ENCODE measurements at places on chromosomes 11 and 22.

DNA sequence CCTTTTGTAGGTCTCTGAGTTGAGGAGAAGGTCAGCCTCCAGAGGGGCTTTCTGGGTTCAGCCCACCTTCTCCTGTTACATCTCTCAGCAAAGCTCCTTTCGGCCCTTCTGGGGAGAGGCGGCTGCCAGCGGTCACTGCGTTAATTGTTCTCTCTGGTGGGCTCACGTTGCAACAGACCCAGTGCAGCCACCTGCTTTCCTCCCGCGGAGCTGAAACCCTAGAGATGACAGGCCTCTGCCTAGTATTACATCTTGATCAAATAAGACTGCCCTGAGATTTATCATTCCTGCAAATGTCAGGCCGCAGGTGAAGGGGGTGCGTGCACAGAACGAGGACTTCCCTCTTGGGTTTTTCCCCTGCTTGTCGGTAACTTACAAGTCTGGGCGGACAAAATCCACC is 43.2 kb upstream of the CREB3L1 start:
- no peak for DNase-seq

- DNase-seq, result no peak
Measured at GRCh38 chr11:62479631-62480201, 60.9 kb downstream of the SCGB1A1 start.

GRCh38 chr11:1341928-1342524 is 32.6 kb upstream of the TOLLIP start:
- DNase-seq, result peak; percentile 9

GRCh38 chr11:444396-445144 is 2.8 kb upstream of the ANO9 start:
- DNase-seq, result peak; percentile 24

GRCh38 chr22:31329029-31329428 is 17.1 kb downstream of the PATZ1 start:
- DNase-seq, result peak; percentile 54

GRCh38 chr11:107669893-107670601 is 41.8 kb downstream of the SLN start:
- no peak for DNase-seq

GRCh38 chr11:62432695-62433094 is 13.9 kb downstream of the SCGB1A1 start:
- no peak for DNase-seq

DNA sequence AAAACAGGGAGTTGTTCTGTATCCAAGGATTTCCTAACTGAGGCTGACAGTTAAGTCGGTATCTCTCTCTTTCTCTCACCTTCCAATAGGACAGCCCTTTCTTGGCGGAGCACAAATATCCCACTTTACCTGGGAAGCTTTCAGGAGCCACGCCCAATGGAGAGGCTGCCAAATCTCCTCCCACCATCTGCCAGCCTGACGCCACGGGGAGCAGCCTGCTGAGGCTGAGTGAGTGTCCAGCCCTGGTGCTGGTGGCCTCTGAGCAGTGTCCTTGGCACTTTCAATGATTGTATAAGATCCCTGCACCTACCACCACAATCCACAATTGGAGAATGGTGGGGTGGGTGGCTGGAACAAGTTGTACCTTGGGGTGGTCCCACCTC is 33.7 kb downstream of the CYB5R2 start:
- DNase-seq, result no peak

GRCh38 chr22:33894515-33894914 is 25.8 kb downstream of the LARGE1 start:
- no peak for DNase-seq

- DNase-seq, result no peak
Measured at GRCh38 chr22:26328221-26328620, 100.8 kb upstream of the ASPHD2 start.

DNA sequence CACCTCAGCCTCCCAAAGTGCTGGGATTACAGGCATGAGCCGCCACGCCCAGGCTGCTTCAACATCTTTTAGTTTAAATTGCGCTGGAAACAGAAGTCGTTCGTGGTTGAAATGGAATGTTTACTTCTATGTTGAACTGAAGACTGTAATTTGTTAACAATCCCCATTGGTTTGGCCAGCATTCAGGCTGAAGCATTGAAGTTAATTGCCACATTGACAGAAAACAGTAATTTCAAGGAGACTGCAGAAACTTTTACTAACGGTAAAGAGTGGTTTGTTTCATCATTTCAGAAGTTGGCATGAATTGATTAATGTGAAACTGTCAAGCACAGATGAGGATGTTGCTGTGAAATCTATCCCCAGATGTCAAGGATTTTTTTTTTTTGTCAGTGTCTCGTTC is 14.2 kb downstream of the AP5B1 start:
- DNase-seq, result peak; percentile 33

DNA sequence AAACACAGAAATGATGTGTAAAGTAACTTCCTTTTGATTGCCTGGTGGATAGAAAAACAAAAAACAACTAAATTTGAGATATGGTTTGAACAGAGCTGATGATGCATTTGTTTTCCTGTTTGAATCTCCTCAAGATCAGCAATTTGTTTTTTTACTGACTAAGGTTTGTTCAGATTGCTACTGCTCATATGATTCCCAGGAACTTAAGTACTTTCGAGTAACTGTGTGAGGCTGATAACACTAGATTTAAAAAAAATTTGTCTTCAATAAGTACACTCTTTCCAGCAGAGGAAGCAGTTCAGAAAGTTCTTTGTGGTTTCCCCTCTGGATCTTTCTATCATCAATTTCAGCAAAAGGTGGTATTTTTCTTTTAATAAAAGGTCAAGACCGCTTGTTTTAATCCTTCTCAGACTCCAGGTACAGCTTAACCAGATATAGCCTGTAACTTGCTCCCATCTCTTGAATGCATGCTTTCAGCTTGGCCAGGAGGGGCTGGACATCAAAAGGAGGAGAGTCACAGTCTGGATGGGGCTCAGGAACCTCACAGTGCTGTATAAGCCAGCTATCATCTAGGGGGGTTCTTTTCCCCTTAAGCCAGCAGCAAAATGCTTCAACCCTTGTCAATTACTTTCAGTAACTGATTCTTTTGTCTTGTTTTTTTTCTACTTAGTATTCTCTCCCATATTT is 12.3 kb upstream of the MS4A6E start:
- no peak for DNase-seq

GRCh38 chr22:43862074-43862881 is at the start of gene SULT4A1:
Gene SULT4A1 (minus strand): TSS chr22:43862513. CDS start chr22:43862382, 131 bp downstream.
- peak; percentile 11 for DNase-seq

GRCh38 chr22:39308614-39309363 is 10.6 kb downstream of the RPL3 start:
- peak; percentile 89 for DNase-seq

DNA sequence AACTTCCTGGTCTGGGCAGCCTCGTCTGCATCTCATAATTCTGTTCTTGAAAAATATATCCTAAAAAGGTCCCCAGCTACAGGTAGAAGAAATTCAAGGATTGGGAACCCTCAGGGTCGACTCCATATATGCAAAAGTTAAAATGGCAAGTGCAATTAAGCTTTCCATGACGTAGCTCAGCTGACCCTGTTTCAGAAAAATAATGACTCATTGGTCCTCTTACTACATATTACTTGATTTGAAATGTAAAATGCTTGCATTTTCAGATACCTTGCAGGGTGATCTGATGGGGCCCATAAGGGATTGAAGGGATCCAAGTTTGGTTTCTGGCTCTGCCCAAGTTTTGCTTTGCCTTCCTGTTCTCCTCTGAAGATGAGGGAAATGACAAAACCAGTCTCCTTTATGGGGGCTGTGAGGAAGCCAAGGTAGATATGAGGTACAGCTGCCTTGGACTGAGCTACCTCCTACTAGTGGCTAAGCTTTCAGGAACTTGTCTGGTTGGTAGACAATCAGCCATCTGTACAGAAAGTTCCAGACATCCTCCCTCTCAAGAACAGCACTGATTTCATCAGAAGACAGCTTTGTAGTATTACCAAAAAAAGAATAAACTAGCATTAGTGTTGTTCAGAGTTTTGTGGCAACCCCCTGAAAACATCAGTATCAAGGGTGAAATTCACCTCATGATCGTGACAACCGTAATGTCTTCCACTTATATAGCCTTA is 177.3 kb downstream of the DBX1 start:
- no peak for DNase-seq

- no peak for DNase-seq
Measured at GRCh38 chr11:71929491-71929890, 645 bp downstream of the RNF121 start.

DNA sequence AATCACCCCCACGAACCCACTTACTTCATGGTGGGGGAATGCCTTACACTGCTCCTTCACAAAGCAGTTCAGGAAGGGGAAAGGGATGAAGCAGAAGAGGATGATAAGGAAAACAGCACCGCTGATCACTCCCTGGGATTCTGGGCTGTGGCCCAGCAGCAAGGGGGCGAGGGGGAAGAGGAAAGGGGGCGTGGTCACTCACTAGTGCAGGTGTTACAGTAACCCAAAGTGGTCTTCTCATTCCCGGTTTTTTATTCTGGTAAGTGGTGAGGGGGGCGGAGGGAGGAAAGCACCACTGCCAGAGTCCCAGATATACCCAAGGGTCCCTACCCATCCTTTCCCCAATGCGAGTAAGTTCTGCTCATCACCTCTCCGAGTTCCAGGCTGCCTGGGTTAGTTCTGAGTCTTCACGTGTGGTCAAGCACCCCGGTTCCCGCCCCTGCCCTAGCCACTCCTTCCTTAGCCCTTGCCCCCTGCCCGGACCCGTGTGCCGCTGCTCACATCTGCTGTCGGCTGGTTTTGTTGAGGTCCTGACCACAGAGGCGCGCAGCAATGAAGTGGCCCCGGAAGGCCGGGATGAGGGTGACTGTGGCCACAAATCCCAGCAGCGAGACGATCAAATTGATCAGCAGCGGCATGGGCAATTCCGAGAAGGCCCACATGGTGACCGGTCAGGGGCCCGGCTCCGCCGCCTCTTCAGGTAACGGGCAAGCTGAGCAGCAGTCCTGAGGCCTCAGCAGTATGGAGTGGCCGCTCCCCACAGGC is 477 bp downstream of the DPAGT1 start:
- DNase-seq, result no peak

GRCh38 chr11:12674571-12674935 is 332 bp downstream of the TEAD1 start:
- no peak for DNase-seq

- DNase-seq, result no peak
Measured at GRCh38 chr22:23282986-23283385, 102.7 kb downstream of the BCR start.

GRCh38 chr11:64148226-64148916 is 17.5 kb downstream of the MACROD1 start:
- peak; percentile 43 for DNase-seq

- DNase-seq, result no peak
Measured at GRCh38 chr11:92762121-92762540, 207.3 kb upstream of the MTNR1B start.

GRCh38 chr11:70820712-70821111 is 422.4 kb downstream of the CTTN start:
- no peak for DNase-seq

- no peak for DNase-seq
Measured at GRCh38 chr11:122814401-122814800, 23.9 kb upstream of the CRTAM start.

DNA sequence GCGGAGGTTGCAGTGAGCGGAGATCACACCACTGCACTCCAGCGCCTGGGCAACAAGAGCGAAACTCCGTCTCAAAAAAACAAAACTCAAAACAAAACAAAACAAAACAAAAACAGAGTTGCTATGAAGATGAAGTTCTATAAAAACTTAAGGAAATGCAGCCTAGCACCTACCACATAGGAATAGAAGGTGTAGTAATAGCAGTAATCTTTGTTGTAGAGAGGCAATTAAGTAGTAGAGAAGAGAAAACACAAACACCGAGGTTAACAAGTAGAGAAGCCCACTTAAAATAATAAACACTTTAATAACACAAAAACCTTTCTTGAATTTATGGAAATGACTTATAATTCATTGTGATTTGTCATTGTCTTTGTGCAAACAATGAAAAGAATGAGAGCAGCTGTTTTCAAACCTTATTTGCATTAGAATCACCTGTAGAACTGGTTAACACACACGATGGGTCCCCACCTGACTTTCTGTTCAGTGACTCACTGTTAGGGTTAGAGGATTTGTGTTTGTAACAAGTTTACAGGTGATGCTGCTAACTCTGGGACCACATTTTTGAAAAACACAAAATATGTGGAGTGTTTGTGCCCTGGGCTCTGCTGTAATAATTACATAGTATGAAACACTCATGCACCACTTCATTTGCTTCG is 43.1 kb downstream of the TYR start:
- DNase-seq, result no peak

- DNase-seq, result no peak
Measured at GRCh38 chr22:37230673-37231405, 13.2 kb downstream of the RAC2 start.

DNA sequence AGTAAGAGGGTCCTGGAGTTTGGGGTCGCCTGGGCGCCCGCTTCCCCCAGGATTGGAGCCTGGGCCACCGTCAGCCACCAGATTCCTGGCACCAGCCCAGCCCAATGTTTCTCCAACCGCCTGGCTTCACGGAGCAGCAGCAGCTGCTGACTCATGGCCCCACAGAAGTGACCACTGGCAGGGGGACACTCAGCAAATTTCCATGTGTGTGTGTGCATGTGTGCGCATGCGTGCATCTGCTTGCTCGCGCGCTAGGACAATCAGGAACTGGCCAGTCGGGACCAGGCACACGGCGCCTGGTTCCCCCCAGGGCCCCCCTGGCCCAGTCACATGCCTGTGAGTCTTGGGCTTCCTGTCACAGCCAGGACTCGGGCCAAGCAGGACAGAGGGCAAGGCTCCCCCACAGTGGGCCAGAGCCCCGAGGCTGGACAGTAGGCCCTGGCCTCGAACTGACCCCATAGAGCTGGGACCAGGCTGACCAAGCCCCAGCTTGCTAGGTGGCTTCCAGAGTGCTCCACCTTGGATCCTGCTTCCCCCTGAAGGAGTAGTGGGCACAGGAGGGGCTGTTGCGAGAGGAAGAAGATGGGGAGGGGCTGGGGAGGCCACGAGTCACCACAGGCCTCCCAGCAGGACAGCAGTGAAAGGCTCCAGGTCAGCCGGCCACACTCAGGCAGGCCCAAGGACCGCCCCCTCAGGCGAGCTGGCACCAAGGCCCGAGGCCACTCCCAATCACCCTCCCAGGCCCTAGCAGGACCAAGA is 3.2 kb downstream of the CTSD start:
- no peak for DNase-seq

DNA sequence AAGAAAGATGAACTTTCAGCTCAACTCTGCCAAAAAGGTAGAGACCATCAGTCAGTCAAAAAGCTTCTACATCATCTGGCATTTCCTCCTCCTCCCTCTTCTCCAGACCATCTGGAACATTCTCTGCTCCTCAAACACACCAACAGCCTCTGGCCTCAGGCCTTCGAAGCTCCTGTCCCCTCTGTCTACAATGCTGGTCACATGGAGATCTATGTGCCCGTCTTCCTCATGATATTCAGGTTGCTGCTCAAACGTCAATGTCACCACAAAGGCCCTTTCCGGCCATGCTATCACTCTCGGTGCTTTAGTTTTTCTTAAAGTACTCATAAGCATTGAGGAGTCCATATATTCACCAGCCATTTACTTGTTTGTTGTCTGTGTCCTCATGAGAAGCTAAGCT is 146.2 kb downstream of the SPATA19 start:
- no peak for DNase-seq

DNA sequence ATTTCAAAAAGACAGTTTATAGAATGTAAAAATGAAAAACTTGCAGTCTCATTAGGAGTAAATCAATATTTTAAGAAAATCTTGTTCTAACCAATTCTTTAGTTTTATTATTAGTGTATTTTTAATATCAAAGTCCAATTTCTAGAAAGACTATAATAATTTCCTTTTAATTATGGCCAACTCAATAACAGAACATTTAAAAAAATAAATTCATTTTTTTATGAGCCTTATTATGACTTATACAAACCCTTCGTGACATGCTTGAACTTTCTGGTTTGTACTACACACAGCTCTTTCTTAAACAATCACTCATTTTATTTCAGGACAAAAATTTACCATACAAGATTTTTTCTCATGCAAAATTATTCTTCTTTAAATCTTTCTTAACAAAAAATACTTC is 11.7 kb upstream of the MRGPRE start:
- DNase-seq, result no peak

Measured in mammary epithelial cell (primary cell).